ENCODE measurements at places on chromosomes 7 and 10.

- DNase-seq: no peak
These were observed 114.6 kb upstream of the KCTD7 start for GRCh38 chr7:66514050-66514449.

GRCh38 chr7:90239050-90239449 is 5.9 kb upstream of the CFAP69 start:
- DNase-seq: no peak

- DNase-seq: no peak
These were observed 196.4 kb downstream of the CREB5 start for GRCh38 chr7:28608731-28609130.

DNA sequence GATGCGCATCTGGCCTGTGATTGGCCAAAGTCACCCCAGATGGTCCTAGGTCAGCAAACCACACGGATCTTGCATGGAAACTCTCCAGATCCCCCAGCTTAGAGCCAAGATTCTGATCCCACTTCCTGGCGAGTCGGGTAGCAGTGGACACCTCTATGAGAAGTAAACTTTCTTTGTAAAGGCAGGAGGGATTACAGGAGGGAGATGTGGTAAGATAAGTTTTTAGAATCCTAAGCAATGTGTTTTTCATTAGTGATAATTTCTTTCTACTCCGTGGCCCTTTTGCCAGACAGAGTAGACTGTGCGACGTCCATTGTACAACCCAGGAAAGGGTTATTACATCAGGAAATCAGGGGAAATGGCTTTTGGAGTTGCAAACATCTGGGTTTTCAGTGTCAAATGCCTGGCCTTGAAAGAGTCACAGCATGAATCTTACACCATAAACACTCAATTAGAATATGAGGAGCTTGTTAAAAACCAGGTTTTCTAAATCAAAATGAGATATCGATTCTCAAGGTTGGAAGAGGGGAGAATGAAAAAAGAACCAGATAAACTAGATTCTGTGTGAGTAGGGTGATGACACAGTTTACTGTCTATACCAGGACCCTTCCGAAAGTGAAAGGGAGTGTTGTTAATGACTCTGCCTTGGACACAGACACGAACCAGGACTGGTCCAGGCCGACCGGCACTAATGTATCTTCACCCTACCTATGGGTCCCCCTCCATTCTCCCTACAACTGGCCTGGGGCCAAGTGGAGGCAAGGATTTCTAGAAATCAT is 61.9 kb upstream of the WAC start:
- DNase-seq: no peak

- no peak for DNase-seq
These were observed 606.2 kb downstream of the LRMDA start for GRCh38 chr10:76037531-76038155.

GRCh38 chr10:110357252-110357780 is 52.6 kb upstream of the SMNDC1 start:
- DNase-seq: peak; percentile 62

- DNase-seq: no peak
These were observed 10.4 kb downstream of the ADAM8 start for GRCh38 chr10:133266056-133266795.

DNA sequence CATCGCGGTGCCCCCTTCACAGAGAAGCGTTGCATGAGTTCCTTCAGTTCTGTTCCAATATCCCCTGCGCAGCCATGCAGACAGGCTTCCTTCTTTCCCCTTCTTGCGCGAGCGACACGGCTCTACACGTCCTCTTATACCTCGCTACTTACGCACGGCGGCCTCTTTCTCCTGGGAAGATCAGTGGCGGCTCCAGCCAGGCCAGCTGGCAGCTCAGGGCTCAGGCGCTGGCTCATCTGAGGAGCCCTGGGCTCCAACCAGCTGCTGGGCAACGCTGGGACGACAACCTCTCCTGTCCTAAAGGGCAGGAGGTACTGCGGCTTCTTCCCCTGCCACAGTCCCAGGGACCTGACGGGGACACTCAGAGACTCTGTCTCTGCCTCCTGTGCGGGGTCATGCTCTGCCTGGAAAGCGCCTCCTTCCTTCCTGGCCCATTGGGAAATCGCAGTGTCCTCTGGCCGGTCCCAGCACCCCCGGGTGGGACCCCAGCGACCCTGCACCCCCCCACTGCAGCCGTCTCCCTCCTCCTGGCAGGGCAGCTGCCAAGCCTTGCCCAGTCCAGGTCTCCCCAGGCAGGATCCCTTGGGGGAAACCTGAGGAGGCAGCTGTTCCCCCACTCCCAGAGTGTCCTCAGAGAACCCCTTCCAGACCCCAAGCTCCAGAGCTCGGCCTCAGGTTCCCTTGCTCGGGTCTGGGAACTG is 5.0 kb upstream of the FAM20C start:
- peak; percentile 44 for DNase-seq

GRCh38 chr7:150902078-150903033 is 50.0 kb downstream of the AOC1 start:
- DNase-seq: no peak

GRCh38 chr7:113628948-113629847 is 289.6 kb downstream of the PPP1R3A start:
- no peak for DNase-seq

- DNase-seq: no peak
These were observed 2.2 kb downstream of the MRPS17 start for GRCh38 chr7:55953707-55954475.

GRCh38 chr10:93199191-93199751 is 125.6 kb downstream of the CYP26A1 start:
- no peak for DNase-seq

GRCh38 chr7:50795253-50795652 is 12.6 kb upstream of the GRB10 start:
- no peak for DNase-seq

- no peak for DNase-seq
These were observed 47.4 kb downstream of the IGF2BP3 start for GRCh38 chr7:23422909-23423308.

DNA sequence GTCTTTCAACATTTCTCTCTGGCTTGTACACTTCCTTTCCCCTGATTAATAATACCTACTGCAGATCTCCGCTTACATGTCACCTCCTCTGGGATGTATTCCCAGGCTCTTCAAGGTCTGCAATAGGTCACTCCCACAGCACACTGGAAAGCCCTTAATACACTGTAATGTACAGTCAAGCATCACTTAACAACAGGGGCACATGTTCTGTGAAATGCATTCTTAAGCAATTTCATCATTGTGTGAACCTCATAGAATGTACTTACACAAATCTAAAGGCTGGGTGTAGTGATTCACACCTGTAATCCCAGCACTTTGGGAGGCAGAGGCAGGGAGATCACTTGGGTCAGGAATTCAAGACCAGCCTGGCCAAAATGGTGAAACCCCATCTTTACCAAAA is 1.9 kb downstream of the COX15 start:
- DNase-seq: no peak

GRCh38 chr7:24707988-24708615 is 49.2 kb downstream of the GSDME start:
- no peak for DNase-seq

DNA sequence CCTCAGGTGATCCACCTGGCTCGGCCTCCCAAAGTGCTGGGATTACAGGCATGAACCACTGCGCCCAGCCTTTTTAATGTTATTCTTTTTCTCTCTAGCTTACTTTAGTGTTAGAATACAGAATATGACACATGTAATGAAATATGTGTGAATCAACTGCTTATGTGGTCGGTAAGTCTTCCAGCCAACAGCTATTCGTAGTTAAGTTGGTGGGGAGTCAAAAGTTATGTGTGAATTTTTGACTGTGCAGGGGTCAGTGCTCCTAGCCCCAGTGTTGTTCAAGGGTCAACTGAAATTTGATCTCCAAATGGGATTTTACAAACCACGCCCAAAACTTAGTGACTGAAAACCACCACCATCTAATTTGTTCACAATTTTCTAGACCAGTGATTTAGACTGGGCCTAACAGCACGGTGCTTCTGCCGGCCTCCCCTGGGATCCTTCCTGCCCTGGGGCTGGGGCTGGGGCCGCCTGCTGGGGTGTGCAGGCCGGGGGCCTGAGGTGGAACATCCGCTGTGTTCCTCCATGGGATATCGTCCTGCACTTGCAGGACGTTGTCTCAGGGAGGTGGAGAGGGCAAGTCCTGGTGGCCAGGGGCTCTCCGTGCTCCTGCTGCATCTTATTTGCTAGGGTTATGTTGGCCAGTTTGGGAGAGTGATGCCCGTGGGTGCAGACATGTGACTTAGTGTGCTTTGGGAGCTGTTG is 24.5 kb upstream of the GRB10 start:
- DNase-seq: no peak

DNA sequence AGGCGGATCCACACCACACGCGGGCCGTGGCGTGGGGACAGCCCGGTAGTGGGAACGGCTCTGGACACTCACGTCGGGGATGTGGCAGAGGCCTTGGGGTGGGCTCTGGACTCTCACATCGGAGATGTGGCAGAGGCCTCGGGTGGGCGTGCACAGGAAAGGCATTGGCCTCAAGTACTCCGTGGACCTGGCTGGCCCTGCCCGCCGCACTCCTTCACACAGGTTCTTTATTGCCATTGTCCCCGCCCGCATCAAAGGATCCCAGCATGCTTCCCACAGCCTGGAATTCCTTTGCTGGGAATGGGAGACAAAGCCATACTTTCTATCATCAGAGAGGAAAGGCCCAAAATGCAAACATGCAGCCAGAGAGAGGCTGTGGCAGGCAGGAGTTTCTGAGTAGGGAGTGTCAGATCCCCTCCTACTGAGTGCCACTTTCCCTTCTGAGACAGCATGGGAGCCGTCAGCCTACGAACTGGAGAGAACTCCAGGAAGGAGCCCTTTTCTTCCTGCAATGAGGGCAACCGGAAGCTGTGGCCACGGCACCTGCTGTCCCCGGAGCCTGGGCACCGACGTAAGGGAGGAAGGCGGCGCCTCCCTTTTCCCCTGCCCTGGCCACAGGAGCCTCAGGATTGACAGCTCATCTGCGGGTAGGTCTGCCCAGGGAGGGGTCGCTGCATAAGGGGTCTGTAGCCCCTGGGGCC is 51.5 kb downstream of the RBM17 start:
- peak; percentile 55 for DNase-seq

Data from CD4-positive, alpha-beta T cell treated with Interleukin-4 for 1 hour (primary cell).